Lung (tissue), 17 donors: ENCODE measurements at places on chromosomes 2 and 18. TPM values are rescaled to one million over a fixed set of nuclear protein-coding genes. Genes with fewer than 3 reads are reported as not detected.
A peak's percentile ranks its signal among the peaks of the same experiment; 100 is the strongest.

Gene NYAP2
- total RNA-seq: 1.6 TPM

- no peaks in the 10 kb centered on the region for H3K27me3 ChIP-seq
- no peak overlapping the region for H3K4me3 ChIP-seq
- no peaks in the 10 kb centered on the region for H3K36me3 ChIP-seq
- DNase-seq: no peak
- H3K4me1 ChIP-seq: no peaks in the 10 kb centered on the region
Observed at GRCh38 chr18:78873926-78874500, 105.6 kb upstream of the SALL3 start.

Gene NT5C1B
- not detected for total RNA-seq

GRCh38 chr2:157875641-157876065 lies 477 bp downstream of the ACVR1 start:
- peak overlapping the region; percentile 99 for H3K4me3 ChIP-seq
- peaks cover 5% of the 10 kb centered on the region for H3K4me1 ChIP-seq
- no peaks in the 10 kb centered on the region for H3K27me3 ChIP-seq
- H3K36me3 ChIP-seq: no peaks in the 10 kb centered on the region

DNA sequence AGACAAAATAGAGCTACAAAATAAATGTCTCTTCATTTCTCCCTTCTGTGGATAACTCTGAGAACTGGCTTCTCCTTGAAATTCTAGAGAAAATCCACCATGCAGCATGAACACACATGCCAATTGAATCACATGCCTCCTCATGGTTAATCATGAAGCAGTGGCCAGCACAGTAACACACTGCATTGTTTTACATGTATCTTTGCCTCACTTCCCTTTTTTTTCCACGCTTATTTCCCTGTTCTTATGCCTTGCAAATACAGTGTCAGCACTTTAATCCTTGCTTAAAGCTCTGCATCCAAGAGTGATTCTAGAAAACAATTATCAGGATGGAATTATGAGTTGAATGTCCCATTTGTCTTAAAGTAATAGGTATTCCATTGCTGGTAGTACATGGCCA lies 50.3 kb upstream of the ZBTB7C start:
- no peak for DNase-seq
- no peaks in the 10 kb centered on the region for H3K4me1 ChIP-seq
- H3K36me3 ChIP-seq: no peaks in the 10 kb centered on the region
- no peak overlapping the region for H3K27ac ChIP-seq
- H3K27me3 ChIP-seq: no peaks in the 10 kb centered on the region
- H3K4me3 ChIP-seq: no peak overlapping the region

GRCh38 chr2:241812730-241813643 lies 4.0 kb downstream of the NEU4 start:
- no peak overlapping the region for H3K4me3 ChIP-seq
- no peaks in the 10 kb centered on the region for H3K27me3 ChIP-seq
- no peak overlapping the region for H3K27ac ChIP-seq

DNA sequence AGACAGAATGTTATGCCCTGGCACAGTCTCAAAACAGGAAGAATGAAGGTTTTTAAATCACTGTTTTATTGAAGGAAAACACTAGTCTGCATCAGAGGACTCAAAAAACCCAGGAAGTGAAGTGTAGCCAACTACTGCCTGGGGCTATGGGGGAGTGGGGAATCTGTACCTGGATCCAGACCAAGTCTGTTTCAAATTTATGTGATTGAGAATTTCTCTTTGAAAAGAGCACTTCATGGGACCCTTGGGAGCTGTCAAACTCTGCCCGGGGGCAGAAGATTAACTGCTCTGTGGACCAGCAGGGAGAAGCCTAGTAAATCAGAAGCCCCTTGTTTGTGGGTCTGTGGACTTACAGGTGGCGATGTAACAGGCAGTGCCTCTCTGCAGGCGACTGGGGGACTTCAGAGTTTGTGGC lies 45.3 kb upstream of the TANC1 start:
- peak; percentile 53 for DNase-seq
- no peaks in the 10 kb centered on the region for H3K27me3 ChIP-seq
- no peak overlapping the region for H3K4me3 ChIP-seq

- no peak for DNase-seq
- no peak overlapping the region for H3K4me3 ChIP-seq
- no peak overlapping the region for H3K27ac ChIP-seq
- H3K36me3 ChIP-seq: no peaks in the 10 kb centered on the region
- no peaks in the 10 kb centered on the region for H3K4me1 ChIP-seq
Observed at GRCh38 chr2:161681046-161681445, 56.8 kb downstream of the SLC4A10 start.

Gene KLHL29
- 16.2 TPM for total RNA-seq

Gene CDK5R2
- total RNA-seq: not detected

Gene MRPL53
- 106 TPM for total RNA-seq

DNA sequence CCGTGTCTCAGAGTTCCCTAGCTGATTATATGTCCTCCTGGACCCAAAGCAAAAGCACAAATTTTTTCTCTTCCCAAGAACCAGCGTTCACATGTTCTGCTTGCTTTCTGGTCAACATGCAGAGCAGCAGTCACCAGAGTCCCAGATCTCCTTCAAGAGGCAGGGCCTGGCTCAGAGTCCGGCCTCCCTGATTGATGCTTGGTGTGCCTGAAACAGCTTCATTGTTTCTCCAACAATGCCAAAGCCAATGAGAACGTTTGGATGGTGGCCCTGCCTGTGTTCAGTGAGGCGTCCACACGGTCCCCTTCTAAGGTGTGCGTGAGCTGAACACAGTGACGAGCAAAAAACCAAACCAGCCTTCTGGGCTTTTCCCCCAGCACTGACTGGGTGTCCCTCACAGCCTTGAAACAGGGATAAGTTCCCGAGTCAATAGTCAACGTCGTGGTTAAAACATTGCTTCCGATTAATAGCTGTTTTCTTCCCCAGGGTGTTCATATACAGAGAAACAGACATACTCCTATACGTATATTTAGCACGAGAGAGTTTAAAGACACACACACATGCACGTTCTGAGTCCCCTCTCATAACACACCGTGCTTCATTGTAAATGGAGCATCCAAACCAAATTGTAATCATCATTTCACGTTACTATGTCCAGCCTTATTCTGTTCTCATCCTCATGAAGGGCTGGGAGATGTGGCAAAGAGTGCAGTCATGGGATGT lies 19.3 kb upstream of the POU3F3 start:
- H3K4me3 ChIP-seq: no peak overlapping the region
- no peak overlapping the region for H3K27ac ChIP-seq
- peaks cover under 1% of the 10 kb centered on the region for H3K27me3 ChIP-seq

GRCh38 chr2:23322567-23323197 lies 62.3 kb upstream of the KLHL29 start:
- H3K36me3 ChIP-seq: no peaks in the 10 kb centered on the region
- H3K4me1 ChIP-seq: no peaks in the 10 kb centered on the region
- DNase-seq: no peak
- no peak overlapping the region for H3K4me3 ChIP-seq
- no peak overlapping the region for H3K27ac ChIP-seq

Gene CLEC4F
- 0.58 TPM for total RNA-seq

DNA sequence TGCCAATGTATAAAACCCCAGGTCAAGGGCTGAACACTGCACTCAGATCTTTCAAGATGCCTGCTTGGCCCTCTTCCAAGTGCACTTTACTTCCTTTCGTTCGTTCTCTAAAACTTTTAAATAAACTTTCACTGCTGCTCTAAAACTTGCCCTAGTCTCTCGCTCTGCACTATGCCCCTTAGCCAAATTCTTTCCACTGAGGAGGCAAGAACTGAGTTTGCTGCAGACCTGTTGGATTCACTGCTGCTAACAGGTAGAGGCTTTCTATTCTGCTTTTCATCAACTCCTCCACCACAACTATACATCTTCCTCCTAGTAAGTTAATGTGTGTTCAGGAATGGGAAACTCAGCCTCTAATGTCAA lies 467.9 kb downstream of the MBD2 start:
- no peaks in the 10 kb centered on the region for H3K27me3 ChIP-seq
- peak overlapping the region; percentile 48 for H3K27ac ChIP-seq
- peaks cover 8% of the 10 kb centered on the region for H3K4me1 ChIP-seq
- no peak overlapping the region for H3K4me3 ChIP-seq
- no peak for DNase-seq

DNA sequence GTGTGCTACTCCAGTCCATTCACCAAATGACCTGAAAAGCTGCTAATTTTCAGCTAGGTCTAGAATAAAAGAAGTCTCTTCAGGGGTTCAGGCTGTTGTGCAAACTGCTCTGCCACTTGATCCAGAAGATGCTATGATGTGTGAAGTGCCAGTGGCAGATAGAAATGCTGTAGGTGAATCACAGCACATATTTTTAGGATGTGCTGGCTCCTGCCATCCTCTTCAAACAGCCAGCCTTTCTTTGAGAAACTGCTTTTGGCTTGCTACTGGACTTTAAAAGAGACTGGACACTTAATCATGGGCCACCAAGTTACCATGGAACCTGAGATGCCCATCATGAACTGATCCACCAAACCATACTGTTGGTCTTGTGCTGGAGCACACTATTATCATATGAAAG lies 322.1 kb downstream of the EN1 start:
- H3K27ac ChIP-seq: no peak overlapping the region
- H3K4me1 ChIP-seq: no peaks in the 10 kb centered on the region
- H3K36me3 ChIP-seq: no peaks in the 10 kb centered on the region
- no peak overlapping the region for H3K4me3 ChIP-seq
- no peak for DNase-seq
- no peaks in the 10 kb centered on the region for H3K27me3 ChIP-seq

- no peaks in the 10 kb centered on the region for H3K36me3 ChIP-seq
- no peak overlapping the region for H3K27ac ChIP-seq
- H3K4me1 ChIP-seq: no peaks in the 10 kb centered on the region
- no peak overlapping the region for H3K4me3 ChIP-seq
- no peak for DNase-seq
- H3K27me3 ChIP-seq: no peaks in the 10 kb centered on the region
Observed at GRCh38 chr2:19802086-19802841, 99.5 kb downstream of the TTC32 start.

Gene WNT10A
- total RNA-seq: 0.77 TPM

Gene KRTCAP3
- total RNA-seq: 37.9 TPM

DNA sequence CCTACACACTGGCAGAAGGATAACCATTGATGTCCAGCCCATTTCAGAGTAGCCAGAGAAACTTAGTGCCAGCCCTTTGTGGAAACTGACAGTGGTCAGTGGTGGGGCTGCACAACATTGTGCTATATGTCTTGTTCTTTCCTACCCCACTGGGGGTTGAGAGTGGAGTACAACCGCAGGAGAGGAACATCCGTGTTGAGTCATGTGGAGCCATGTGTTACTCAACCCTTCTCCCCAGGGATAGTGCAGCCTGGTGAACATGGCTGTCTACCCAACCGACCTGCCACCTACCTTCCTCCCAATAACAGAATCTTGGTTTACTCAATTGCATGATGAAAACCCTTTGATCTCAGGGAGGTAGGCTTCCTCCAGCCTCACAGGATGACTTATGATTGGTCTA lies 65.3 kb upstream of the MAPK4 start:
- no peak overlapping the region for H3K4me3 ChIP-seq
- no peak overlapping the region for H3K27ac ChIP-seq
- no peaks in the 10 kb centered on the region for H3K4me1 ChIP-seq
- no peaks in the 10 kb centered on the region for H3K27me3 ChIP-seq
- no peaks in the 10 kb centered on the region for H3K36me3 ChIP-seq

- H3K36me3 ChIP-seq: no peaks in the 10 kb centered on the region
- no peak overlapping the region for H3K27ac ChIP-seq
- H3K4me1 ChIP-seq: peaks cover 54% of the 10 kb centered on the region
- peak; percentile 62 for DNase-seq
- no peaks in the 10 kb centered on the region for H3K27me3 ChIP-seq
- no peak overlapping the region for H3K4me3 ChIP-seq
Observed at GRCh38 chr2:41927581-41928264, 120.1 kb upstream of the PKDCC start.

GRCh38 chr2:15912203-15912602 lies 28.1 kb upstream of the MYCN start:
- H3K27ac ChIP-seq: no peak overlapping the region
- no peaks in the 10 kb centered on the region for H3K27me3 ChIP-seq
- DNase-seq: peak; percentile 55
- no peaks in the 10 kb centered on the region for H3K36me3 ChIP-seq

DNA sequence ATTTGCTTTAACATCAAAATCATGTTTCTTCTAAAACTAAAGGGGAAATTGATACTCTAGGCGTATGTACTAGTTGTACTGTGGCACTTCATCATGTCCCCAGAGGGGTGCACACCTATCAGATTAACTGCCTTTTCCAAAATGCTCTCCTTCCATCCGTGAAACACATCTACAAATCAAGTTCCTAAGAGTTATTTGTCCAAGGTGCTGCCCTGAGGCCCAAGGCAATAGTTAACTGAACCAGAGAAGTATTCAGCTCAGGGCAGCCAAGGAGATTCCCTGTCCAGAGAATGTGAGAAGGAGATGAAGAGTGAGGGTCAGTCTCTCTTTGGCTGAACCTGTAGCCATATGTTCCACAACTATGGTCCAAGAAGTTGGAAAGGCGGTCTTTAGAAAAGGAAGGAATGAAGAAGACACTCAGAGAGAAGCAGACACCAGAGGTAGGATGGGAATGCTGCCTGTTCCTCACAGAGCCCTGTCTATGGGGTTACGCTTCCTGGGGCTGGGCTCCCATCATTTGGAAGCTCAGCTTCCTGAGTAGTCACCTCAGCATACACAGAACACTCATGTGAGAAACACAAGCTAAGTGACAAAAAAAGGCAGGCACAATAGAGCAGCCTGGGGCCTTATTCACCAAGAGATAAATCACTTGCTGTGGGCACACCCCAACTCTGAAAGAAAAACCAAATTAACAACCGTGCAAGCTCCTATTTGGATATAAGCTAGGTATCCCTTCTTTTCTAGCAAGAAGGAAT lies 55.6 kb downstream of the ANKRD44 start:
- H3K36me3 ChIP-seq: no peaks in the 10 kb centered on the region
- no peak overlapping the region for H3K4me3 ChIP-seq
- peaks cover 6% of the 10 kb centered on the region for H3K4me1 ChIP-seq
- DNase-seq: no peak
- no peak overlapping the region for H3K27ac ChIP-seq

GRCh38 chr2:8714283-8714682 lies 32.4 kb downstream of the ID2 start:
- no peaks in the 10 kb centered on the region for H3K36me3 ChIP-seq
- no peak for DNase-seq
- H3K27me3 ChIP-seq: no peaks in the 10 kb centered on the region
- H3K4me3 ChIP-seq: no peak overlapping the region

GRCh38 chr18:70419526-70419925 lies 130.7 kb downstream of the SOCS6 start:
- peaks cover 2% of the 10 kb centered on the region for H3K27me3 ChIP-seq
- H3K4me3 ChIP-seq: no peak overlapping the region
- DNase-seq: no peak
- H3K4me1 ChIP-seq: no peaks in the 10 kb centered on the region
- H3K36me3 ChIP-seq: no peaks in the 10 kb centered on the region
- no peak overlapping the region for H3K27ac ChIP-seq

DNA sequence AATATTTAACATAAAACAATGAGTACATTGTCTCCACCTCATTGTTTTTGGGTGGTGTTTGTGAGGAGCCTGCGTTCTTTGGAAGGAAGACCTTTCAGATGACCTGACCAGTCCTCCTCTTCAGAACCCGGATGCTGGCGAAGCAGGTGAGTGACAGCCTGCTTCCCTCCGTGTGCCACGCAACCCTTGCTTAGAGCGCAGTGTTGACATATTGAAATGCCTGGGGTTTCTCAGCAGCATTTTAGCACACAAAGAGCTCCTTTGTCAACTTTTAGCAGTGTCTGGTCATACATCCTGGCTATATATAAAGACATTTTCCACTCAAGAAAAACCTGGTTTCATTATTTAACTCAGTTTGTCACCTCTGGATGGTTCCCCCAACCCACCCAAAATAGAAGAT lies 335.7 kb upstream of the POU3F3 start:
- no peak overlapping the region for H3K27ac ChIP-seq
- H3K4me1 ChIP-seq: no peaks in the 10 kb centered on the region
- H3K4me3 ChIP-seq: no peak overlapping the region
- DNase-seq: no peak
- H3K27me3 ChIP-seq: no peaks in the 10 kb centered on the region

- no peak for DNase-seq
- H3K27ac ChIP-seq: no peak overlapping the region
- H3K36me3 ChIP-seq: no peaks in the 10 kb centered on the region
Observed at GRCh38 chr2:168427451-168427850, 28.6 kb upstream of the CERS6 start.
